ENCODE measurements at places on chromosomes 13 and 19.

GRCh38 chr19:46732172-46732938, 13.5 kb upstream of the FKRP start:
- DNase-seq: no peak

- DNase-seq: no peak
These were observed 66.0 kb upstream of the DOCK9 start for GRCh38 chr13:99043831-99044231.

GRCh38 chr19:14906711-14907110, 20.8 kb upstream of the OR7A17 start:
- DNase-seq: no peak

DNA sequence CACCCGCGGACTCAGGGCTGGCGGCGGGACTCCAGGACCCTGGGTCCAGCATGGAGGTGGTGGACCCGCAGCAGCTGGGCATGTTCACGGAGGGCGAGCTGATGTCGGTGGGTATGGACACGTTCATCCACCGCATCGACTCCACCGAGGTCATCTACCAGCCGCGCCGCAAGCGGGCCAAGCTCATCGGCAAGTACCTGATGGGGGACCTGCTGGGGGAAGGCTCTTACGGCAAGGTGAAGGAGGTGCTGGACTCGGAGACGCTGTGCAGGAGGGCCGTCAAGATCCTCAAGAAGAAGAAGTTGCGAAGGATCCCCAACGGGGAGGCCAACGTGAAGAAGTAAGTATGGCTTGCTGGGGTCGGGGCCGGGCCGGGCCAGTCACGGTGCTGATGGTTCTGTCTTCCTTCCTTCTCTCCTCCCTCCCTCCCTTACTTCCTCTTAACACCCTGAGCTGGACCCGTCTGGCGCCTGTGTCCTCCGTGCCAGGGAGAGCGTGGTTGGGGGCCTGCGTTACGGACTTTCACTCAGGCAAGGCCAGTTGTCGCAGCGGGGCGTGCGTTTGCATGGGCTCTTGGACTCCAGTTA, 1.4 kb downstream of the STK11 start:
- no peak for DNase-seq

GRCh38 chr13:53064731-53065130, 36.1 kb downstream of the OLFM4 start:
- no peak for DNase-seq

DNA sequence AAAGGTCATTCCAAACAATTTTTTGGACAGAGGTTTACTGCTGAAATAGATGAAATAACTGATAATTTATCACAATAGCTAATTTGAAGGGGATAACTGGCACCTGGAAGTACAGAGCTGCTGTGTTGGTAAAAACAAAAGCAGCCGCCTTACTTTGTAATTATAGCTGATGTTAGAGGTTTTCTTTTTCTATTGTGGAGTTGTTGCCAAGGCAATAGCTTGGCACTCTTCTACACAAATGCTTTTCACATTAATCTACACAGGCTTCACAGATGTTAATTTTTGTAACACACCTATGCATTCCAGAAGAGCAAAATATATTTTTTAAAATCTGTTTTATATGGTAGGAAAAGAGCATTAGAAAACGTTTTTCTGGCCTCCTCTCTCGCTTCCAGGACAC, 56.9 kb downstream of the LACC1 start:
- DNase-seq: no peak

- no peak for DNase-seq
These were observed 24.7 kb downstream of the ATP11A start for GRCh38 chr13:112714376-112715174.
